EH (cell line): ENCODE measurements at places on chromosomes 4 and X.

- peak; percentile 39 for DNase-seq
Measured at GRCh38 chrX:21907260-21907659, 33.2 kb upstream of the SMS start.

GRCh38 chrX:105323928-105324327 is 103.4 kb upstream of the TEX13A start:
- peak; percentile 22 for DNase-seq

DNA sequence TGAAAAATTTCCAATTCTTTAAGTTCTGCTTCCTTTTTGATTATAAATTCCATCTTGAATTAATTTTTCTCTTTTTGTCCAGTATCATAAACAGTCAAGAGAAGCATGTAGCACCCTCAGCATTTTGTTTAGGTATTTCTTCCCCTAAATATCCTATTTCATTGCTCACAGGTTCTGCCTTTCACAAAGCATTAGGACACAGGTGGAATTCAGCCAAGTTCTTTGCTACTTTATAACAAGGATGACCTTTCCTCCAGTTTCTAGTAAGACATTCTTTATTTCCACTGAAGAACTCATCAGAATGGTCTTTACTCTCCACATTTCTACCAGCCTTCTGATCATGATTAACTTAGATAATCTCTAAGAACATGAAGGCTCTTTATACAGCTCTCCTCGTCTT is 7.4 kb downstream of the SLC9B1 start:
- DNase-seq = peak; percentile 65

GRCh38 chr4:151409470-151410313 is 716 bp downstream of the FHIP1A start:
- no peak for DNase-seq

- DNase-seq = peak; percentile 96
Measured at GRCh38 chr4:184383497-184384055, 90.8 kb downstream of the IRF2 start.

DNA sequence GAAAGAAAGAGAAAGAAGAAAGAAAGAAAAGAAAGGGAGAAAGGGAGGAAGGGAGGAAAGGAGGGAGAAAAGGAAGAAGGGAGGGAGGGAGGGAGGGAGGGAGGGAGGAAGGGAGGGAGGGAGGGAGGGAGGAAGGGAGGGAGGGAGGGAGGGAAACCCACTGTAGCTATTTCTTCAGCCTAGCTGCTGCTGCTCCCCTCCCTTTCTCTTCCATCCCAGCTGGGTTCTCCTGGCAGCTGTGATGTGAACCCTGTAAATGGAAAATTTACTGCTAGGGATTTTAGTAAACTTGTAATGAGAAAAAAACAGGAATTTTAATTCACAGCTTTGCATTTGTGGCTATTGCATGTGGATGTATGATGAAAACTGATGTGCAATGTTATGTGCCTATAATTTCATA is 8.0 kb downstream of the NR0B1 start:
- DNase-seq = no peak

GRCh38 chr4:38582445-38582844 is 81.6 kb upstream of the KLF3 start:
- no peak for DNase-seq

GRCh38 chr4:153170407-153170806 is 33.8 kb upstream of the TRIM2 start:
- no peak for DNase-seq

GRCh38 chr4:98448908-98449307 is 187.7 kb downstream of the RAP1GDS1 start:
- no peak for DNase-seq

GRCh38 chr4:148477276-148477675 is 35.1 kb upstream of the NR3C2 start:
- DNase-seq = no peak

- DNase-seq = peak; percentile 45
Measured at GRCh38 chr4:123579961-123580360, 183.4 kb downstream of the SPRY1 start.

DNA sequence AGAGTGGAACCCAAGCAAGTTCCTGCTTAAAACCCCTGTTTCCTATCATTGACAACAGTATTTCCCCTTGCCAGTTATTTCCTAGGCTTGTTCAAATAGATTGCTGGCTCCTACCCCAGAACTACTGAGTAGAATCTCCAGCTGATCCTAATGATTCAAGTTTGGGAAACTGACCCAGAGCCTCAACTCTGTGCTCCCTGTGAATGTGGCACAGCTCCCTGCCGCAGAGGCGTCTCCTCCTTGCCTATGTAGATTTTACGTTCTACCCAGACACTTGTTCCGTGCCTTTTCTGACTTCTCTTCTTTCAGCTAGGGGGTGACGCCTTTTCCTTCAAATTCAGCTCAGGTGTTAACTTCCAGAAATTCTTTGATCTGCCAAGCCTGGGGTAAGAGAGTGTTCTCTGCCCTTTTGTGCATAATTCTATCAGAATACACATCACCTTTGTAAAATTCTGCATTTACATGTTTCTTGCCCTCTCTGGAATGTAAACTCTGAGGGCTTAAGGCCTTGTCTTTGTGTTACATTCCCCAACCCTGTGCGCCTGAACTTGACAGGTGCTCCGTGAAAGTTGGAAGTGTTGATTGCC is 4.4 kb downstream of the LSM6 start:
- DNase-seq = no peak

- DNase-seq = no peak
Measured at GRCh38 chrX:146056511-146057081, 239.0 kb downstream of the SLITRK2 start.

DNA sequence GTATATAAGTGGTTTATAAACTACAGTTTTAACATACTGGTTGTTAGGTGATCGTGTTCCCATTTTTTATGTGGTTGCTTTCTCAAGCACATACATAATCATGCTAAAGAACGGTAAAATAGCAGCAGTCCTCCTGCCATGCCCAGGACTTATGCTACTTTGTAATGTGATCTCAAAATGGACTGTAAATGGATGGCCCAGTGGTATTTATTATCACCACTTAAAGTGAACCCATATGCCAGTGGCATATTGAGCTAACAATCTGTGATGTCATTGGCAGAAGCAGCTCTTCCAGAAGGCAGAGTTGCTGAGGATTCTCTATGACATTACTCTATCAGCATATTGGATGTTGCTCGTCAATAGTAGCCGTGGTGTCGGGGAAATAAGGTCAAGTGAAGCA is 28.6 kb downstream of the ANK2 start:
- DNase-seq = no peak

DNA sequence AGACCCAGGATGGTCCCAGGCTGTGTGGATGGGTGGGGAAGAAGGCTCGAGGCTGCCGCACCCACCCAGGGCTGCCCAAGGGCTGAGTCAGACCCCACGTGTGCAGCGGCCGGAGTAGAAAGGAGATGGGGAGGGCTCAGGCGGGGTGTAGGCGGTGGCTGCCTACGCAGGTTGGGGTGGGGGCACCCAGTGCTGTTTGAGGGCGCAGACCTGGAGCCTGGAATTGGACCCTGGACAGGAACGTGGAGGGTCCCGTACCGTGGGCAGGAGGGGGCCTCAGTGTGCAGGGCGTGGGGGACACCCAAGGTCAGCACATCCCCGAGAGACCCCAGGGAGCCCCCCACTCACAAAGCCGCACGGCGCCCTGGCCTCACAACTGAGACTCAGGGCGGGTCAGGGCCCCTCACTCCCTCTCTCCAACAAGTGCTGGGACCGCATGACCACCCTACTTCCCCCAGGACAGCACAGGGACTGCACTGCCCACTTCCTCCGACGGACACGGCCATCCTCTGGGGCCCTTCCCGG is 79.9 kb downstream of the FAM53A start:
- DNase-seq = peak; percentile 3

- peak; percentile 32 for DNase-seq
Measured at GRCh38 chrX:41781500-41781899, 57.5 kb downstream of the GPR82 start.

- no peak for DNase-seq
Measured at GRCh38 chr4:139889264-139889663, 223.6 kb downstream of the MGST2 start.

- DNase-seq = no peak
Measured at GRCh38 chr4:14299166-14299565, 671.6 kb upstream of the BOD1L1 start.

DNA sequence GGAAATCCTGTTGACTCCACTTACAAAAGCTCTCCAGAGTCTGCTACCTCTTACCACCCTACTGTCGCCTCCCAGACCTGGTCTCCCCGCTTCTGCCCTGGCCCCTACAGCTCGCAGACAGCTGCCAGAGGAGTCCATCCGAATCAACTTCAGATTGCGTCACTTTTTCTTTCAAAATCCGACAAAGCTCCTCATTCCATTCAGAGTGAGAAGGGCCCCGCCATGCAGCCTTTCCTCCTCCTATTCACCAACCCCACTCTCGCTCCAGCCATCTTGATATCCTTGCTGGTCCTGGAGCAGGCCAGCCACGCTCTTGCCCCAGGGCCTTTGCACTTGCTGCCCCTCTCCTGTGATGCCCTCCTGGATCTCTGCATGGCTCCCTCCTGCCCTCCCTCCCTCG is 5.2 kb upstream of the OPN1LW start:
- no peak for DNase-seq

DNA sequence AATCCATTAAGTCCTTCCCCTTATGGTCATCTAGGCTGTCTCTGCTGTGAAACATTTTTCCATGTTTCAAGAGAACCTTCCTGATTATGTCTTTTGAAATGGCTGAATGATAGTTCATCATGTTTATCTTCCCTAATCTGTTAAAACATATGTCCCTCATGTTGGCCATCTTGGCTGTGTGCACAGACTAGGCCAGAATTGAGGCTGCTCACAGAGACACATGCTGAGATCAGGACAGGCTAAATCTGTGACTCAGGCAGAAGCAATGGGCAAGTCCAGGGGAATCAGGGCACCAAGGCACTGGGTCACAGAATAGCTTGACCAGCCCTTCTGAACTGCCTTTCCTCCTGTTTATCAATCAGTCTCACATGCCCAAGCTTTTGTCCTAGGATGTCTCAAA is 78.3 kb downstream of the FHDC1 start:
- DNase-seq = peak; percentile 31

- DNase-seq = no peak
Measured at GRCh38 chr4:43163101-43163792, 270.7 kb downstream of the GRXCR1 start.

DNA sequence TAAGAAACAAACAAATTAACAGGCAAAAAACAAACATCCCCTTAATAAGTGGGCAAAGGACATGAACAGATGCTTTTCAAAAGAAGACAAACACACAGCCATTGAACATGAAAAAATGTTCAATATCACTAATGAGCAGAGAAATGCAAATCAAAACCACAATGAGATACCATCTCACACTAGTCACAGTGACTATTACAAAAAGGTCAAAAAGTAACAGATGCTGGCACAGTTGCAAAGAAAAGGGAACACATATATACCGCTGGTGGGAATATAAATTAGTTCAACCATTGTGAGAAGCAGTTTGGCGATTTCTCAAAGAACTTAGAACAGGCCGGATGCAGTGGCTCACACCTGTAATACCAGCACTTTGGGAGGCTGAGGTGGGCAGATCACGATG is 146.1 kb upstream of the NEIL3 start:
- peak; percentile 68 for DNase-seq

DNA sequence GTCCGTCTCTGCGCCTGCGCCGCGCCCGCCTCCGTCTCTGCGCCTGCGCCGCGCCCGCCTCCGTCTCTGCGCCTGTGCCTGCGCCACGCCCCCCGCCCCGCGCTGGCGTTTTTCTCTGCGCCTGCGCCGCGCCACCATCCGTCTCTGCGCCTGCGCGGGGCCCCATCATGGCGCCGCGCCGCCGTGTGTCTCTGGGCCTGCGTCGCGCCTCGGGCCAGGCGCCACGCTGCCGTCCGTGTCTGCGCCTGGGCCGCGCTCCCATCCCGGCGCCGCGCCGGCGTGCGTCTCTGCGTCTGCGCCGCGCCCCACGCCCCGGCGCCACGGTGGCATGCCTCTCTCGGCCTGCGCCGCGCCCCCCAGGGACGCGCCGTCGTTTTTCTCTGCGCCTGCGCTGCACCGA is 51.8 kb upstream of the DUX4 start:
- no peak for DNase-seq

- DNase-seq = no peak
Measured at GRCh38 chr4:120207021-120207420, 140.4 kb upstream of the MAD2L1 start.

GRCh38 chr4:65515646-65516045 is 154.6 kb downstream of the EPHA5 start:
- no peak for DNase-seq

- no peak for DNase-seq
Measured at GRCh38 chr4:2721586-2721985, 34.5 kb downstream of the TNIP2 start.

- no peak for DNase-seq
Measured at GRCh38 chr4:148021686-148022085, 289.8 kb downstream of the ARHGAP10 start.

GRCh38 chrX:149711545-149712236 is at the start of gene MAGEA11:
Gene MAGEA11 (plus strand): TSS chrX:149712060. CDS start chrX:149713160, 1,100 bp downstream.
- no peak for DNase-seq

DNA sequence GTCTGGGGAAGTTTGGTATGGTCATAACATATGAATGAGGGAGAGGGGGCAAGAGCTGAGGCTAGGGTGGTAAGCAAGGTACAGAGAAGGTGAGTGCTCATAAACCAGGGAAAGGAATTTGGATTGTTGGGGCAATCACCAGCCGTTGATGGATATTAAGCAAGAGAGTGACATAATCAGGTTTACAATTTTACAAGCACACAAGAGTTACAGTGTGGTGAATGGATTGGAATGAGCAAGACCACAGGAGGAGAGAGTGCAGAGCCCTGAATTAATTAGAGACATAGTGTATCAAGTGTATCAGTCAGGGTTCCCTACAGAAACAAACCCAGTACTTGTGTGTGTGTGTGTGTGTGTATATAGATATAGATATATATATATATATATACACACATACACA is 18.7 kb upstream of the FMR1NB start:
- DNase-seq = peak; percentile 19

GRCh38 chr4:163681208-163681821 is 186.8 kb downstream of the TMA16 start:
- no peak for DNase-seq

- peak; percentile 96 for DNase-seq
Measured at GRCh38 chr4:137705171-137705783, 173.0 kb upstream of the PCDH18 start.

GRCh38 chr4:43456383-43456782 is 563.9 kb downstream of the GRXCR1 start:
- DNase-seq = peak; percentile 1

DNA sequence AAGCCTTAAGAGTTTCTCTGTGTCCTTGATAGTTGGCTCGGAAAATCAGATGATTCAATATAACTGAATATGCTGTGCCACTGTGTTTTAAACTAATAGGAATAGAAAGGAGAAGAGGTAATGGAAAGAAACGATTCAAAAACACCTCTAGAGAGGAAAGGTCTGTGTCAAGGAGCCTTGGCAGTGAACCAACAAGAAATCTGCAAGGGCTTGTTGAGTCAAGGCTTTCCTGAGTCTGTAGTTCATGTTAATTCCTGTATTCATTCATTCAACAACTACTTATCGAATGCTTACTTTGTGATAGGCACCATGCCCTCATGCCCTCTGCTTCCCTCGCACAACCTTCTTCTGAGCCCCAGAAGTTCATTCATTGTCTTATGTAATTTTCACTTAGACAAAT is 336.0 kb downstream of the PDHA2 start:
- no peak for DNase-seq

DNA sequence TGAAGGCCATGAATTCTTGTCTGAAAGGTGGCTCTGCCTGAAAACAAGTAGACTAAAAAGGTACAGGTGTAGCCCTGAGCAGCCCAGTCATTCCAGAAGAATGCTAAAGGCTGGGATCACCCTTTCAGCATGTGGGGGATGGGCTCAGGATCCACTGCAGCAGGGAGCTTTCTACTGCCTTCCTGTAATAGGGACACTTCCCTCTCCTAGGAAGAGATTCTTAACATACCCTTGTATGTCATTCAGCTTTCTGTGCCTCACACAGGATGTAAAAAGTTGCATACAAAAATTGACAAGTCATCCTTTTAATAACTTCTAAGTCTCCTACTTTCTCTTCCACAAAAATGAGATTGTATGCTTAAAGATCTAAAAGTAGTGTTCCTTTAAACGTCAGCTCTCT is 123.3 kb downstream of the ZNF518B start:
- peak; percentile 56 for DNase-seq
